ENCODE measurements at places on chromosomes 1 and 21.
A peak's percentile ranks its signal among the peaks of the same experiment; 100 is the strongest.

DNA sequence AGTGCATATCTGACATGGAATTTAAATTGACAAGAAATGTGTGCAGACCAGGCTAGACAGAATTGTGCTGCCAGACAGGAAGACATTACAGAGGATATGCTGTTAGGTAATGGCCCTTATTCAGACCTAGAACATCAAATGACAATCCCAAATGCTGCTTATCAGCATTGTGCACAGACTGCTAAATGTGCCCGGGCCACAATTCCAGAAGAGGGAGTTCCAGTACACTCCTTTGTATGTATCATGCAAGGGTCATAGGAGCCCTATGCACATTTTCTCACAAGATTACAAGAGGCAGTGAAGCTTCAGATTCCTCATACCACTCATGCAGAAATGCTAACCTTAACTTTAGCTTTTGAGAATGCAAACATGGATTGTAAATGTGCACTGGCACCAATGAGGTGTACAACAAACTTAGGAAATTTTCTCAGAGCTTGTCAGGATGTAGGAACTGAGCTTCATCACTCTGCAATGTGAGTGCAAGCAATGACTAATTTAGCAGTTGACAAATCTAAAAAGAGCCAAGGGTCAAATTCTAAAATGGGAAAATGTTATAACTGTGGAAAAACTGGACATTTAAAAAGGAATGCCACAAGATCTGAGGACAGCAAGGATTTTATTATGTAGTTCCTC lies 273.5 kb downstream of the COL11A1 start:
- DNase-seq: no peak

DNA sequence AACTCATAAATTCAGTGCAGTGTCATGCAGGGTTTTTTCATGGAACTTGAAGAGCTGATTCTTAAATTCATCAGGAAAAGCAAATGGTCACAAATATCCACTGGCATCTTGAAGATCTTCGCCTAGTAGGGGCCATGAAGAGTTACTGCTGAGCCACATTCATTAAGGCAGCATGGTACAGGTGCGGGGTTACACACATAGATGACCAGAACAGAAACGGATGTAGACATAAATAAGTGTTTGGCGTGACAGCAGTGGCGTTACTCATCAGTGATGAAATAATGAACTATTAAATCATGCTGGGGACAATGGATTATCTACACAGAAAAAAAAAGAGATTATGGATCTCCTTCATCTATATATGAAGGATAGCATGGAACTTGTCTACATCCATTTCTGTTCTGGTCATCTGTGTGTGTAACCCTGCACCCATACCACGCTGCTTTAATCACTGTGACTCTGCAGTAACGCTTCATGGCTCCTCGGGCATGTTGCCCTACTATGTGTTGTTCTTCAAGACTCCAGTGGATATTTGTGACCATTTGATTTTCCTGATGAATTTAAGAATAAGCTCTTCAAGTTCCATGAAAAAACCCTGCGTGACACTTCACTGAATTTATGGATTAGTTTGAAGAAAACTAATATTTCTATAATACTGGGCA lies 161.3 kb downstream of the GALNT2 start:
- DNase-seq: no peak

DNA sequence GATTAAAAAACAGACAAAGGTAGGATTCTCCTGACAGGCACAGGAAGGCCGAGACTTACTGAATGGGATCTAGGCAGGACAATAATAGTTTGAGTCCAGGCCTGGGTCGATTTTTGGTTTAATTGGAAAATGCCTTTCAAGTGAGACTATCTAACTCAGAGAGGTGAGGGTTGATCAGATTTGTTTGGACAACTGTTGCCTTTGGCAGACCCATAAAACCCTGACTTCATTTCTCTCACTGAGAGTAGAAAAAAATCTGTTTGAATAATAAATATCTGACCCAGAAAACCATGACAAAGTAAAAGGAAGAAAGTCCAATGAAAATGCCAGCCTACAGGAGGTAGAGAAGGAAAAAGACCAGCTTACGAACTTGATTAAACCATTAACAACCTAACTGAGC lies 12.3 kb upstream of the SLC30A10 start:
- DNase-seq: no peak

GRCh38 chr1:22186311-22186710 lies 43.4 kb upstream of the WNT4 start:
- DNase-seq: no peak

DNA sequence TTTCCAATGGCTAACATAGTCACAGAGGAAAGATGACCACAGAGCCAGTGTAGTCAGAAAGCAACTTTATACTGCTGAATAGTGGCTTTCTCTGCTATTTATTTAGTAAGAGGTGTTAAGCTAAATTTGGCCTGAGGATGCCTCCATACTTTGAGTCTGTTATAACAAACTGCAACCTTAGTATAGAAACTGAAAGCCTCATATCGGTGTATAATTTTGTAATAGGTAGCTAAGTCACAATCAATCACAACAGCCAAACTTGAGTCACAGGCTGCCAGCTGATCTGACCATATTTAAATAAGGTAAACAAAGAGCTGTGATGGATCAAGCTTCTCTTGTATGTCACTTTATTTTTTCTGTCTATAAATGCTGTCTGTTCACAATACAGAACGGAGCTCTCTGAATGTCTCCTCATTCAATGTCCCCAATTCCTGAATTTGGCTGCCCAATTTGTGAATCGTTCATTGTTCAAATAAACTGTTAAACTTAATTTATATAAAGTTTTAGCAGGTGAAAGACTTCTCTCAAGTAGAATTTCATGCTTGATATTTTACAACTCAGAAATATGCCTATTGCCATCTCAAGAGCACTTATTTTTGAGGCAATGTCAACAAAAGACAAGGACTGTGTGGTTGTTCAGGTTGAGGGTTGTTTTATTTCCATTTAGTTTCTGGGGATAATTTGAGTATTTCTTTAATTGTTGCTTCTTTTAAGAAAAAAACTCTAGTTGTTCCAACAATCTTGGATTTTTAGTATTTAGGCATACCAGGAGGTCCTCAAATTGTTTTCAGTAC lies 339.7 kb upstream of the B3GALT2 start:
- DNase-seq: no peak

DNA sequence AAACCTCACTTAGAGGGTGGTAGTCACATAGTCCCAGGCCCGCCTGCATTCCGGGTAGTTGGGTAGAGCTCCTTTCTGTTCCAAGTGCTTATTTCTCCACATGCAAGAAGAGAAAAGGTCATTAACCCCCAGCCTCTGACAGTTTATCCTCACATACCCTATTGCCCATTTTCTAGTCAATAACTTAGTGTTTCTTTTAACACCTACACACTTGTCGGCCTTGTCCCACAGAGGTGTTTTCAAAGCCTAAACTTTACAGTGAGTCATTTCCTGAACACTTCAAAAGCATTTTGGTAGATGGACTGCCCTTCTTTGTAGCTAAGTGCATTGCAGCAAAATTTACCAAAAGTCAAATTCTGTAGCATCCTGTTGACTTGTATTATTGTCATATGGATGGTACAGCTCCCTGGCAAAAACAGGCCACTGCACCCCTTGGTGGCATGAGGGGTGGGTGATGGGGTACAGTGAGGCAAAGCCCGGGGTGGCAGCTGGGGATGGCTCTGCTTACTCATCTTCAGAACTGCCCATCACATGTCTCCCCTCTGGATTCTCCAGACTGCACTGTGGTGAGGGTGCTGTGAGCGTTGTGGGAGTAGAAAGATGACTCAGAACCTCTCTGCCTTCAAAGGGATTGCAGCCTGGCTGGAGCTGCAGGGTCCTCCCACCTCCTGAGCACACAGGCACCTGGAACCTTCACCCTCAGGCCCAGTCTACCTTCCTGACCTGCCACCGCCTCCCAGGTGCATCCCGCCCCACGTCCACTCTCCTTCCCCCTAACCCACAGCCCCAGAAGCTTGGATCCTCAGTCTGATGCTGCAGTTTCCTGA lies 45.8 kb upstream of the DMRTB1 start:
- DNase-seq: no peak

DNA sequence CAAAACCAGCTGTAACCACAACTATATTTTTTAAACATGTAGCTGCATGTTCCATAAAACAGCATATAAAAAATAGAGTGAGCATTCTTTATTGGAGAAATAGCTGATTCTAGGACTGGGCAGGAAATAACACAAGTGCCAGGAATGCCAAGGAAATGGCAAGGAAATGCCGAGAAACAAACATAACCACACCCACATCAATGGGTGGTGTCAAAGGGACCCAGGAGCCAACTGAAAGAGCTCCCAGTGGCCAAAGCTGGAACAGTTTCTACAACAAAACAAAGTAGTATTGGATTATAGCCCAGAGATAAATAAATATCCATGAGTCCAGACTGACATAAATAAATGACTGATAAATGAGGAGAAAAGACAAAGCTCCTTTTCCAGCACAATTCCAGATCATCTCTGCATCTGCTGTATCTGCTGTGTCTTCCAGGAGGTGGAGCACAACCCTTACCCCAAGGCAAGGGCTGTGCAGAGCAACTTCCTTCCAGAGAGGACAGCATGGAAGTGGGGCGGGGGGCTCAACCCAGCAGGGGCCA lies 28.1 kb downstream of the ADARB1 start:
- no peak for DNase-seq

- no peak for DNase-seq
Observed at GRCh38 chr1:198986442-198986841, 347.6 kb downstream of the PTPRC start.

GRCh38 chr1:40064797-40065499 lies 24.4 kb downstream of the CAP1 start:
- peak; percentile 62 for DNase-seq

GRCh38 chr1:223216531-223217205 lies 73.6 kb upstream of the TLR5 start:
- no peak for DNase-seq

GRCh38 chr21:15437883-15438282 lies 291.9 kb upstream of the USP25 start:
- peak; percentile 21 for DNase-seq

DNA sequence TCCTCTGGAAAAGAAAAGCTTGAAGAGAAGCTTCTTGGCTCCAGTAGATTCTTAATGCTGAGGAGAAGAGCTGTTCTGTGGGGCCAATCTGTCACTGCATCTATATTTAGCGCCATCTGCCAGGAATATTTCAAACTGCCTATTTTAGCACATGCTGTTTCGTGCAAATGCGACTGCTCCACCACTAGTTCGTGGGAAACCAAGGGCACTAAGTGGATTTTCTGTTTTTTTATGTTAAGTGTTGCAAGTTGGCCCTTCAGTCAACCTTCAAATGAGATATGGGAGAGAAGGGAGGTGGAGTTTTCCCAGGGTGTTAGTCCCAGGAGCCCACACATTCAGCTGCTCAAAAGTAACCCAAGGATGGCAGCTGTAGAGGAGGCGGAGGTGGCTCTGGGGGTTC lies 91.9 kb downstream of the TSEN15 start:
- no peak for DNase-seq

DNA sequence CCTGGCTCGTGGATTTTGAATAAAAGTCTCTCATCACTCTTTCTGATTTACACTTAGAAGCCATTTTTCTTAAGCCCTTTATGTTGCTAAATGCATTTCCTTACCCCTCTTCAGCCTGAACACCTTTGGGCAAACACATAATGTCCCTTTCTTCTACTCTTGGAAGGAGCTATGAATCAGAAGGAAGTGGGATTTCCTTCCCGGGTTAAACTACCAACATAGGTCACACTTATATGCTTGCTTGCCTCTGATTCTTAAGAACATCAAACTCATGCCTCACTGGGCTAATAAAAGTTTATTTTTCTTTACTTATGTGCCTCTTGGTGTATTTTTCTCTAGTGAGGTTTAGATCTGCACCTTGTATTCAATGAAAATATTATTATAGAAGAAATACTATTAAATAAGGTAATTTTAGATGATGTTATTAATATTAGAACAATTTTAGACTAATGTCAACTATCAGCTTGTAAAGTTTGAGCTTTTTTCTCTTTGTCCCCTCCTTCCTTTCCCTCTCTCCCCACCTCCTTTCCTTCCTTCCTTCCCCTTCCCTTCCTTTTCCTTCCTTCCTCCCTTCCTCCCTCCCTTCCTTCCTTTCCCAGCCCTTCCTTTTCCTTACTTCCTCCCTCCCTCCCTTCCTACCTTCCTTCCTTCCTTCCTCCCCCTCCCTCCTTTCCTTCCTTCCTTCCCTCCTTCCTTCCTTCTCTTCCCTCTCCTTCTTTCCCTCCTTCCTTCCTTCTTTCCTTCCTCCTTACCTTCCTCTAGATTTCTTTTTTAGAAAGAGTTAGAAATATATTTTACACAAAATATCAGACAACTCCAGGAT lies 66.5 kb upstream of the KCNJ6 start:
- no peak for DNase-seq

- no peak for DNase-seq
Observed at GRCh38 chr1:75671708-75672107, 52.8 kb upstream of the ACADM start.

GRCh38 chr1:172252958-172253357 lies 167.5 kb upstream of the C1orf105 start:
- DNase-seq: no peak

DNA sequence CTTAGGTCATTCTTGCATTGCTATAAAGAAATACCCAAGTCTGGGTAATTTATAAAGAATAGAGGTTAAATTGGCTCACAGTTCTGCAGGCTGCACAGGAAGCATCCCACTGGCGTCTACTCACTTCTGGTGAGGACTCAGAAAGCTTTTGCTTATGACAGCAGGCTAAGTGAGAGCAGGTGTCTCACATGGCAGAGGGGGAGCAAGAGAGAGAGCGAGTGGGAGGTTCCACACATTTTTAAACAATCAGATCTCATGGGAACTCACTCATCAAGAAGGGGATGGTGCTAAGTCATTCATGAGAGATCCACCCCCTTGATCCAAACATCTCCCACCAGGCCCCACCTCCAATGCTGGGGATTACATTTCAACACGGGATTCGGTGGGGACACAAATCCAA lies 13.6 kb upstream of the RGS4 start:
- DNase-seq: no peak

GRCh38 chr1:227774051-227774731 lies 39.0 kb downstream of the SNAP47 start:
- no peak for DNase-seq

DNA sequence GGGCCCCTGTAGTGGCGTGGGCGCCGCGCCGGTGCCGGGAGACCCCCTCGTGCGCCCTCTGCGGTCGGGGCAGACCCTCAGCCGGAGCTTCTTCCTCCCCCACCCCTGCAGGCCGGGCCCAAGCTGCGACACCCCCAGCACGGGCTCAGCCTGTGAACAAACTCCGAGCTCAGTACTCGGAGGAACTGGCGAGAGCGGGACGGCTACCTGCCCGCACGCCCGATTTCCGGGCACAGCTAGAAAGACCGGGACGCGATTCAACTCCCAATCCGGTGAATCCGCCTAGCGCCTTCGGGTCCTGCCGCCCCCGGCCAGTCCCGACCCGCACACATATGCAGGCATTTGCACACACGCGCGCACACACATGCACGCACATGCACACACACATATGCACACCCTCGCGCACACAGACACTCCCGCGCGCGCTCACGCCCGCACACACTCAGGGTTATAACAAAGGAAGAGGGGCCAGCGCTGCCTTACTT lies 580 bp upstream of the BLACAT1 start:
- DNase-seq: no peak

- DNase-seq: no peak
Observed at GRCh38 chr1:27145934-27146354, 9.0 kb downstream of the SLC9A1 start.

DNA sequence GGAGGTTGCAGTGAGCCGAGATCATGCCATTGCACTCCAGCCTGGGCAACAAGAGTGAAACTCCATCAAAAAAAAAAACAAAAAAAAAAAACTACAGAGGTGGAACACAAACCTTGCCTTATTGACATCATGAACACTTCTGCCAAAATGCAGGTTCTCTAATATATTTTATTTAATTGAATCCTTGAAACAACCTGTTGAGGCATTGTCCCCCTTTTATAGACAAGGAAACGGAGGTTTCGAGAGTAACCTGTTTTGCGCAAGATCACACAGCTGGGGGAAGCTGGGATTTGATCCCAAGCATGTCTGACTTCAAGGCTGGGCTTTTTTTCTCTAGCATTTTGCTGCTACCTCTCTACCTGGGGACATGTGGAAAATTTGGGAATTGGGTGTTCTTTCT lies 2.8 kb downstream of the SZRD1 start:
- DNase-seq: no peak
